ENCODE measurements at places on chromosomes 6 and 20. TPM values are rescaled to one million over a fixed set of nuclear protein-coding genes. Genes with fewer than 3 reads are reported as not detected.
A peak's percentile ranks its signal among the peaks of the same experiment; 100 is the strongest.

- no peak for DNase-seq
These were observed 195.4 kb upstream of the PREP start for GRCh38 chr6:105598264-105598663.

GRCh38 chr6:116278854-116279231 lies 887 bp downstream of the TSPYL1 start:
- peak; percentile 43 for DNase-seq

- DNase-seq = no peak
These were observed 292.8 kb downstream of the CLIC5 start for GRCh38 chr6:45722876-45723275.

DNA sequence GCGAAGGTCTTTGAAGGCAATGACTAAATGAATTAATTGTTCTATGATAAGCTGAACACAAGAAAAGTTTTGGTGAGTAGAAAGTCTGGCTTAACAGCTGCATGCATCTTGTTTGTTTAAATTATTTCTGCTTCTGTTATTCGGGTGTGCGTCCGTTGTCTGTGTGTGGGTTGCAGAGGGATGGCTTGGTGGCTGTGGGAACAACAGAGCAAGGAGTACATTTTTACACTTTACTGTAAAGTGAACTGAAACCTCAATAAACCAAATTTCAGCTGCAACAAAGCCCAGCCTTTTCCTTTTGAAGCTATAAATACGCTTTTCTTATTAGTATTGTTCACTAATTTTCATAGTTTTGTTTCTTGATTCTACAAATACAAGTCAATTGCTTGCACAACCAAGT lies 3.5 kb upstream of the LAMP5 start:
- DNase-seq = no peak

EXOC2 gene
- total RNA-seq = 24.9 TPM

DNA sequence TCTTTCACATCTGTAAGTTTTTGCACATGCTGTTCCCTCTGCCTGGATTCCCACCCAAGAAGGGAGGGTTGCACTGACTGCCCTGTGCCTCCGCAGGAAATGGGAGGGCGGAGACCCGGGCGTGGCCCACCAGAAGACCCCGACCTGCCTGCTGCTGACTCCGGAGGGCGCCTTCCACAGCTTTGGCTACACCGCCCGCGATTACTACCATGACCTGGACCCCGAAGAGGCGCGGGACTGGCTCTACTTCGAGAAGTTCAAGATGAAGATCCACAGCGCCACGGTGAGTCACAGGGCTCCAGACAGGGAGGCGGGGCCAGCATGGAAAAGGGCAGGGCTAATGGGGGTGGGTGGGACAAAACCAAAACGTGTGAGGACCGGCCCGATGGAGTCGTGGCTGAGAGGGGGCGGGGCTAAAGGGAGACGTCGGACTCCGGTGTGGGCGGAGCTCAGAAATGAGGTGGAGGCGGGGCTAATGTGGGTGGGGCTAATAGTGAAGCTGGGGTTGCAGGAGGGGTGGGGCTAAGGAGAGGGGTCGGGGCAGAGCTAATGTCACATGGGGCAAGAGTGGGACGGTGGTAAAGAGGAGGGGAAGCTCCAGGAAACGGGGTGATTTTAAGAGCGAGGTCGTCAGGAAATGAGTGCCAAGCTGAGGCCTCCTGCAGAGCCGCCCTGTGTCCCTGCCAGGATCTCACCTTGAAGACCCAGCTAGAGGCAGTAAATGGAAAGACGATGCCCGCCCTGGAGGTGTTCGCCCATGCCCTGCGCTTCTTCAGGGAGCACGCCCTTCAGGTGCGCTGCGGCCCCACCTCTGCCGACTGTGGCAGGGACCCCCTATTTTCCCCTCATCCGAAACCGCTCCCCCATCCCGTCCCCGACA lies 12.6 kb downstream of the HSPA12B start:
- peak; percentile 81 for DNase-seq

DNA sequence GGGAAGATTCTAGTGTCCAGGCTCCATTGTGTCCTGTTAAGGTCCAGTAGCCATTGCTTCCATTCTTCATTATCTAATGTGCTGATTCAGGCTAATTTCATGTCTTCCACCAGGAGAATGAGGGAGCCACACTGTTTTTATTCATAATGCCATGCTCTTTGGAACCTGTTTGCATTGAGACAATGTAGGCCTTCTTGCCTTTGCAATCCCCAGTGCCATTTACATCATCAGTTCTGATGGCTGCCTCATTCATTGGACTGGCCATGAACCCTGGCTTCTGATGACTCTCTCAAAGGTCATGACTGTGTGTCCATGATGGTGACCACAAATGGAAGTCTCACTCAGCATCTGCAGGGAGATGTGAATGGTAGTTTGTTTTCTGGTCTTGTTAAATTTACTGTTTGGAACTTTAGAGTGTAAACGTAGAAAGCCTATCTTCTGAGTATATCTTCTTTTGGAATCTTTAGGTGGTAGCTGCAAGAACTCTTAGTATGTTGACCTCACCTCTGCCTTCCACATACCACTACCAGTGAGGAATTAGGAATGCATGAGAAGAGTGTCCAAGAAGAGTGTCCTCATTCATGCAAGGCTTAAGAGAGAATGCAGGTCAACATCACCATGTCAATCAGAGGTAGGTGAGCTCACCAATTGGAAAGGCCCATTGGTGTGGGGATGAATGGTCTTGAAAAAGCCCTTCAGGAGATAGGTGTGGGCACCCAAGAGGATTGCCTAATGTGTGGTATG lies 42.9 kb upstream of the ZFP64 start:
- DNase-seq = no peak

DNA sequence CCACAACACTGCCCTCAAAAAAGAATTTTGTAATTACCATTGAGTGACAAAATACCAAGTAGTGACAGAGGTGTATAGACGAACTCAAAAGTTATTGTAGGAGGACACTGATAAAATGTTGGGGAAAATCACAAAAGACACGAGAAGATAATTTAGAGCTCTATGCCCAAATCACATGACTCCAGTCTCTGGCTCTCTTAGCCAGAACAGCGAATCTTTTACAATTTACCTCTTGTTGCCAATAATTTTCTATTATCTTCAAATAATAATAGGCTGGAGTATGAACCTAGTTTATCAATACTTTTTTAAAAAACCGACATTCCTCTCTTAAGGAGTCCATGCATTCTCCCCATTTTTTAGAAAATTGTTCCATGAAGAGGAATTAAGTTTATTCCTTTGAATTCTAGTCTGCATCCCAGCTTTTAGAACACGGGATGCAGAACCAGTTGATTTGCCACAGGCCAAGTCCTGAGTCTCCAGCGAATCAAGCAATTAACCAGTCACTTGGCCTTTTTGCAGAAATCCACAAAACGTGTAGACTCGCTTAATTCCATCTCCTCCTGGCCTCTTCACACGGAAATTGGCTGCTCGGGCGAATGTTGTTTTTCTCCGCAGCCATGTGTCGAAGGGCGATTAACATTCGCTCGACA lies 507 bp upstream of the RIPPLY2 start:
- no peak for DNase-seq

DNA sequence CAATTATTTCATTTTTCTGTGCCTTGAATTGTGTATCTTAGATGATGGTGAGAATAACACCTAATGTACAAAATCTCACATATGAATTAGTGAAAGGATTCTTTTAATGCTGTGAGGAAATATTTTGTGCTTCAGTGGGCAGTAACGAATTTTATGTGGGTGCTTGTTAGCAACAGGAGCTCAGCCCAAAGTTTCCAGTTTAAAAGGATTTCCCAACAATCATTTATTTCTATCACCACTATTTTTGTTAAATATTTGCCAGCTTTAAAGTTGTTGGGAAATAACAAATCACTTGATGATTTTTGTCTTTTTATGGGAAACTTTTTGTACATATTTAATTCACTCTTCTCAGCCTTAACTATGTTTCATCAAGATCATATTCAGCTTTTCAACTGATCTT lies 111.8 kb downstream of the QKI start:
- no peak for DNase-seq

GRCh38 chr20:38890497-38890818 lies 35.8 kb upstream of the FAM83D start:
- DNase-seq = no peak

Data from activated naive CD4-positive, alpha-beta T cell treated with anti-CD3 and anti-CD28 coated beads for 36 hours (primary cell).